HCT116 (cell line): ENCODE measurements at places on chromosomes 16 and 17.
A peak's percentile ranks its signal among the peaks of the same experiment; 100 is the strongest.

- no peaks in the 10 kb centered on the region for H3K4me1 ChIP-seq
- H3K4me3 ChIP-seq, result no peak overlapping the region
- no peaks in the 10 kb centered on the region for H3K36me3 ChIP-seq
- DNase-seq, result no peak
- no peak overlapping the region for H3K27ac ChIP-seq
Measured at GRCh38 chr16:79847101-79847500, 246.6 kb upstream of the MAF start.

- no peaks in the 10 kb centered on the region for H3K36me3 ChIP-seq
- H3K4me3 ChIP-seq, result no peak overlapping the region
- no peaks in the 10 kb centered on the region for H3K27me3 ChIP-seq
Measured at GRCh38 chr16:50010212-50010611, 14.8 kb upstream of the CNEP1R1 start.

DNA sequence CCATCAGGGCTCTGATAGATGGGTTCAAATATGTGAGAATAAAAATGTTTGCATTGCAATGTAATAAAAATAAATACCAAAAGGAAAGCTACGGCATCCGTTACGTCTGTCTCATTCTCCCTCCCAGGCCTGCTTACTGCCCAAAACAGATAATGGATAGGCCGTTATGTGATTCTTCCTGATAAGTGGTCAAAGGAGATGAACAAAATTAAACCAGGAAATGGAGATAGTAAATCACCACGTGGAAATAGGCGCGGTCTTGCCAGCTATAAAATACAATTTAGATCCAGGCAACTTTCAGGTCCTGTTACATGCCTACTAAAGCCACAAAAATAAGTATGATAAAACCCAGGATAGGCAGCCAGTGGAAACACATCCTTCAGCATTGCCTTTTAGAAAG lies 49.5 kb upstream of the CCL1 start:
- H3K27me3 ChIP-seq, result peaks cover 38% of the 10 kb centered on the region
- H3K36me3 ChIP-seq, result no peaks in the 10 kb centered on the region
- H3K4me1 ChIP-seq, result no peaks in the 10 kb centered on the region

DNA sequence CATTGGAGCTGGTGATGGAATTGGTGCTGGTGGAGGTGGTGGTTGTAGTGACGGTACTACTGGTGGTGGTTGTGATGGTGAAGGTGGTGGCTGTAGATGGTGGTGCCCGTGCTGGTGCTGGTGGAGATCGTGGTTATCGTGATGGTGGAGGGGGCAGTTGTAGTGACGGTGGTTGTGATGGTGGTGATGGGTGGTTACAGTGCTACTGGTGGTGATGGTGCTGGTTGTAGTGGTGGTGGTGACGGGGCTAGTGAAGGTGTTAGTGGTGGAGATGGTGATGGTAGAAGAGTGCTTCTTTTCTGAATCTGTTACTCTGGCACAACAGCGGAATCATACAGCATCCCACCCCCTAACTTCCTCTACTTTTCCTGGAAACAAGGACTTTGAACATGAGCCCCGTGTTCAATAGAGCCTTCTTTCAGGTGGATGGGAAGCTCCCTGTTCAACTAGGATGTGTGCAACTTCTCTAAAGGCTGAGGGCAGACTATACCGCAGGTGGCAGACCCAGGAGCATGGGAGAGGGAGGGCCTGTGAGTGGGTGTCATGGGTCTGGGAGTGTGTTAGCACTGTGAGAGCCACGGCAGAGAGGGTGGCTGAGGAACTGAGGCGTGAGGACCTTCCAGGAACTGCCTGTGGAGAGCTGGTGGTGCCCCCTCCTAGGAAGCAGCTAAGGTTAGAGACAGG lies 8.2 kb downstream of the TBX21 start:
- H3K27me3 ChIP-seq, result 0 out of 2 replicates have a peak, but pooled peaks cover 4% of the 10 kb centered on the region
- H3K36me3 ChIP-seq, result no peaks in the 10 kb centered on the region
- no peak overlapping the region for H3K27ac ChIP-seq
- no peaks in the 10 kb centered on the region for H3K4me1 ChIP-seq
- H3K4me3 ChIP-seq, result no peak overlapping the region
- DNase-seq, result no peak

DNA sequence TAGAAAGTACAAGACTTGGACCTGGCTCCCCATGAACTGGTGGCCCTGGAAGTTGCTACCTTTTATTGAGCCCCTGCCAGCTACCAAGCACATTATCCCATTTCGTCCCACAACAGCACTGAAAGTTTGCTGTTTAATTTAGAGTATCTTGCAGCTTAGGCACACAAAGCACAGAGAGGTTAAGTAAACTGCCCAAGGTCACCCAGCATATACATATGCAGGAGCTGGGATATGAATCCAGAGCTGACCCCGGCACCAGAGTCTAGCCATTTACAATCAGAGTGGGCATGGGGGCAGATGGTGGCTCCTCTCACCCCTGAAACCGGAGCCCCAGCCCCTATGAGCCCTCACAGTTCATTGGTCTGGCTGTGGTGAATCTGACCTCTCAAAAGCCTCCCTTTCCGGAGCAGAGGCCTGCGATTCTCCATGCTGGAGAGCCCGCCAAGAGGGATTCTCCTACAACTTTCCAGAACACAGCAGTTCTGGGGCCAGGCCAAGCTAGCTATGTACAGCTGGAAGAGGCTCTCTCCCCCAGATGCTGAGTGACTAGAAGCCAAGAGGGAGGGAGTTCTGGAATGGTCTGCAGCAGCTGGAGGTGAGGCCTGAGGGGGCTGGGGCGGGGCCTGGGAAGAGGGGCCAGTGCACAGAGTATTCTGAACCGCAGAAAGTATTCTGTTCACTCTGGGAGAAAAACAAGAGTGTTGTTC lies 58.3 kb downstream of the SREBF1 start:
- peaks cover 25% of the 10 kb centered on the region for H3K4me1 ChIP-seq
- H3K27ac ChIP-seq, result no peak overlapping the region
- H3K4me3 ChIP-seq, result no peak overlapping the region
- no peaks in the 10 kb centered on the region for H3K27me3 ChIP-seq
- no peak for DNase-seq
- no peaks in the 10 kb centered on the region for H3K36me3 ChIP-seq

DNA sequence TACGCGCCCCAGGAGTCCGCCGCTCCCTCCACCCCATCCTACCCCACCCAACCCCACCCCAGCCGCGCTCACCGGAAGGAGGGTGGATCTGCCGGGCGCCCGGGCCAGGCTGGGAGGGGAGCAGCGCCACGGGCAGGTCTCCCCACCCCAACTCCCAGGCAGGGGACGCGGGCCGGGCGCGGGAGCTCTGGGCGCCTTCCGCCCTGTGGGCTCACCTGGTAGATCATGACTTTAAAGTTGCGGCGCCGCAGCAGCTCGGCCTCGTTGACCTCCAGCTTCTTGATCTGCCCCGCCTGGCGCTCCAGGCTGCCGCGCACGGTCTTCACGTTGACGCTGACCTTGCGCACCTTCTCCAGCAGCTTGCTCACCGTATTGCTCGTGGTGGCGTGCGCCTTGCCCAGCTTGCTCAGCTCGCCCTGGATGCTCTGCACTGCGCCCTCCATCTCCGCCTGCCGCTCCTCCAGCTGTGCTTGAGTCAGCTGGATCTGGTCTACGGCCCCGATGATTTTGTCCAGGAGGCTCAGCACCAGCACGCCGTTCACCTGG lies 571 bp downstream of the CAVIN1 start:
- H3K27me3 ChIP-seq, result no peaks in the 10 kb centered on the region
- peak overlapping the region; percentile 94 for H3K4me3 ChIP-seq
- no peaks in the 10 kb centered on the region; the same call in 1 of the 2 replicates for H3K36me3 ChIP-seq
- H3K4me1 ChIP-seq, result peaks cover 27% of the 10 kb centered on the region
- no peak for DNase-seq

DNA sequence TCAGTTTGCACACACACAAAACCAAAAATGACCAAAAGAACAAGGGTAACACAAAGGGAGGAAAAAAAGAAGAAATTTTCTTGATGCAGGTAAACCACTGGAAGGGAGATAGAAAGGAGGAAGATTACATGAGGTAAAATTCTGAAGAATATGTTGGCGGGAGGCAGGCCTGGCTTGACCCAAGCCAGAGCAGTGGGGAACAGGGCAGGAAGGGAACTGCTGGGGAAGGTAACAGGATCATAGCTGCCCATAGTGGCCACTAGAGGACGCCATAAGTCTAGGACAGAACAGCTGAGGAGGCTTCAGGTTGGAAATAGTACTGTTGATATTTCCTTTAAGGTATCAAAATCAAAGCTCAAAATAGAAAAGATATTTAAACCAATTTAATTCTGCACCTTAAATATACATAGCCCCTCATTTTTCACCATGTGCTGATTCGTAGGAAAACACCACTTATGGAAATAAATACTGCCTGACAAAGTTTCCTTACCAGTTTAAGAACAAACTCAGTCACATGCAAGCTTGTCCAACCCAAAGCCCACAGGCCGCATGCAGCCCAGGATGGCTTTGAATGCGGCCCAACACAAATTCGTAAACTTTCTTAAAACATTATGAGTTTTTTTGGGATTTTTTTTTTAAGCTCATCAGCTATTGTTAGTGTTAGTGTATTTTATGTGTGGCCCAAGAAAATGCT lies 15.5 kb downstream of the VPS35 start:
- H3K36me3 ChIP-seq, result peaks cover 56% of the 10 kb centered on the region
- peak; percentile 51 for DNase-seq
- H3K4me1 ChIP-seq, result no peaks in the 10 kb centered on the region
- no peaks in the 10 kb centered on the region for H3K27me3 ChIP-seq
- H3K27ac ChIP-seq, result no peak overlapping the region
- H3K4me3 ChIP-seq, result no peak overlapping the region

- H3K4me1 ChIP-seq, result peaks cover 5% of the 10 kb centered on the region
- no peaks in the 10 kb centered on the region for H3K36me3 ChIP-seq
- no peak overlapping the region for H3K27ac ChIP-seq
- DNase-seq, result no peak
- no peaks in the 10 kb centered on the region for H3K27me3 ChIP-seq
- no peak overlapping the region for H3K4me3 ChIP-seq
Measured at GRCh38 chr17:15501282-15501681, 33.9 kb upstream of the CDRT4 start.

DNA sequence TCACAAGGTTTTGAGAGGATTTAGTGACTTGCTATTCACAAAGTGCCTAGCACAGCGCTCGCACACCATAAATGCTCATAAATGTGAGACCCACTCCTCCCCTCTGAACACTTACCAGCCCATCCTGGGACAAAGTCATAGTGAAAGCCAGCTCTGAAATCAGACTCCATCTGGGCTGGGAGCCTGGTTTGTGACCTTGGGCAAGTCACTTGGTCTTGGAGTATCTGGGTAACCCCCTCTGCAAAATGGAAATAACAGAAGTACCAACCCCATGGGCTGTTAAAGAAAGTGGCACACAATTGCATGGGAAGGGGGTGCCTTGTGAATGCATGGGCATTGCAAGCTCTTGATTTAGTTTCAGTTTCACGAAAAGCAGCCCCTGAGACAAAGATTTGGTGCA lies 104.7 kb upstream of the CDH5 start:
- no peaks in the 10 kb centered on the region for H3K36me3 ChIP-seq
- no peak overlapping the region for H3K4me3 ChIP-seq
- H3K4me1 ChIP-seq, result no peaks in the 10 kb centered on the region
- H3K27me3 ChIP-seq, result no peaks in the 10 kb centered on the region
- H3K27ac ChIP-seq, result no peak overlapping the region
- no peak for DNase-seq

DNA sequence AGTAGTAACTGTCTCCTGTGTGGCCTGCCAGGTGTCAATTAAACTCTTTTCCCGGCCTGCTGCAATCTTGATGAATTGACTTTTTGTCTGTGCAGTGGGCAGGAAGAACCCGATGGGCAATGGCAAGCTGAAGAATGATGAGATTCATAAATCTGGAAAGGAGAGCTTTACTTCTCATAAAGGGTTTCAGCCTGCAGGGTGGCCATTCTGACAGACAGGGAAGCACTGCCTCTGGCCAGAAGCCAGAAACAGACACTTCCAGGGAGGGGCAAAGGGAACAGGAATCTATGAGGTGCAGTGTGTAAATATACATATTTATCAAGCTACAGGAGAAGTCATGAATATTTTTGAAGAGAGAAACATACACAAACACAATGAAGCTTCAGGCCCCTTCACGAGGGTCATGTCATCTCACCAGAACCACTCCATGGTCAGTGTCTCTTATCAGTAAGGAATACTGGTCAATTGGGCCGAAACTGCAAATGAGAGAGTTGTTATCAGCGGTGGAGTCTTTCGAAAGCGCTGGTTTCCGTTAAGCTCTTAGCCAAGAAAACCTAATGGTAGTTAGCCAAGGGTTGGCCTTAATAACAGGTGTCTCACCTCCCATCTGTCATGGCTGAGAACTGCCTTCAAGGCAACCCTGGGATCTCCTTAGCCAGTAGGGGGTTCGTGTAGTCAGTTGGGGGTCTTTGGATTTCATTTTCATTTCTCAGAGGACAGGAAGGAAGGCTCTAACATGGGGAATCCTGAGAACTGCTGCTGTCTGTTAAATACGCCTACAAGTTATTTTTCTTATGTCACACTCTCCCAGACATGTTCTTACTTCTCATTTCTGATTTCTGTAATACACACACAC lies 1.2 kb upstream of the NARF start:
- no peak for DNase-seq
- H3K27ac ChIP-seq, result peak overlapping the region; percentile 99
- H3K36me3 ChIP-seq, result peaks cover 13% of the 10 kb centered on the region
- H3K4me3 ChIP-seq, result peak overlapping the region; percentile 76
- no peaks in the 10 kb centered on the region for H3K27me3 ChIP-seq

DNA sequence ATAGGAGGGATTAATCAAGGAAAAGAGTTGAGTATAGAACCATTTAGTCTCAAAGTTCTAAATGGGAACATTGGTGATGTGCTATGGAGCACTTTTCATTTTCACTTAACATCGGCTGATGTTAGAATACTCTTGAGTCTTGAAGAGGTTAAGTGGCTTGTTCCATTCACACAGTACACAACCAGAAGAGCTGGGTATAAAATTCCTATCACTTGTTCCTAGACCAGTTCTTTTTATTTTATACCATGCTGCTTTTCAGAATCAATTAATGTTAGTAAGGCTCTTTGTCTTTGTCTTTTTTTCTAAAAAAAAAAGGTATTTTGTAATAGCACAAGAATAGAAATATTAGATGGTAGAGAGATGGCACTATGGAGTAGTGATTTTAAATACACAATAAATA lies 1.7 kb upstream of the KRTAP1-1 start:
- H3K27me3 ChIP-seq, result no peaks in the 10 kb centered on the region
- peaks cover 11% of the 10 kb centered on the region; the same call in 1 of the 2 replicates for H3K36me3 ChIP-seq
- no peak overlapping the region for H3K4me3 ChIP-seq
- H3K4me1 ChIP-seq, result peaks cover 15% of the 10 kb centered on the region; the same call in 1 of the 2 replicates
- DNase-seq, result no peak

DNA sequence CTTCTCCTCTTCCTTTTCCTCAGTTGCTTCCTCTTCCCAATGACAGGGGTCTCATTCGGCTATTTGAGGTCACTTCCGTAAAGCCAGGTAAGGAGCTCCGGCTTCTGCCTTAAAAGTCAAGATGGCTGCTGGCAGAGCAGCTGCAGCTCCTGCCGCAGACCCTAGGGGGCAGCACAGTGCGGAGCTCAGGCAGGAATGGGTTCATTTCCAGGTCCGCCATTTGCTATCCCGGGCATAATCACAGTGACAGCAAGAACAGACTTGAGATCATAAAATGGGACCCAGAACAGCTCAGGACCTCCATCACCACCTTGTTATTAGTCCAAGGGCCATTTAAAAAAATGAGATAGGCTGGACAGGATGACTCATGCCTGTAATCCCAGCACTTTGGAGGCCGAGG lies 199.5 kb downstream of the ZNF18 start:
- H3K27ac ChIP-seq, result no peak overlapping the region
- no peak for DNase-seq
- H3K36me3 ChIP-seq, result no peaks in the 10 kb centered on the region
- no peaks in the 10 kb centered on the region; the same call in 1 of the 2 replicates for H3K27me3 ChIP-seq
- H3K4me1 ChIP-seq, result no peaks in the 10 kb centered on the region
